NCI-H187 (cell line): ENCODE measurements at places on chromosomes 12 and 14.

GRCh38 chr12:86744547-86745212 is 488.5 kb upstream of the MGAT4C start:
- no peak for DNase-seq

GRCh38 chr14:35403114-35403602 is 1.4 kb downstream of the NFKBIA start:
- DNase-seq = no peak

DNA sequence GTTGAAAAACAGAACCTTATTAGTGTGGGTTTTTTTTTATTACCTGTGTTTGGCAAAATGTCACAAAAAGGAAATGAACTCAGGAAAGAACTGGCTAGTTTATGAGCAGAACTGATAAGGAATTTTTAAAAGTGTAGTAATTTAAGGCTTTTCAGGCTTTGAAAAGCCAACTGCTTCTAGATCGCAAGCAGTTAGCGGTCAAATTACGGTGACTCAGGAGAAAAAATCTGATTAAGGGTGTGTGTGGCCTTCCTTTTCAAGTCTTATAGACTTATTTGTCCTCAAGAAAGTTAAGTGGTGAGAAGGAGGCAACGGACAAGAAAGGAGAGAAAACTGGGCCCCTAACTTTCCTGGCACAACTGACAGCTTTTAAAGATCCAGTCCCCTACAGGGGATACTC is 33.4 kb downstream of the PDZRN4 start:
- DNase-seq = no peak

GRCh38 chr14:85471744-85472143 is 58.2 kb upstream of the FLRT2 start:
- DNase-seq = no peak

GRCh38 chr12:30985814-30986452 is 59.4 kb downstream of the TSPAN11 start:
- DNase-seq = peak; percentile 25

GRCh38 chr14:102209224-102209966 is 69.7 kb downstream of the WDR20 start:
- no peak for DNase-seq

DNA sequence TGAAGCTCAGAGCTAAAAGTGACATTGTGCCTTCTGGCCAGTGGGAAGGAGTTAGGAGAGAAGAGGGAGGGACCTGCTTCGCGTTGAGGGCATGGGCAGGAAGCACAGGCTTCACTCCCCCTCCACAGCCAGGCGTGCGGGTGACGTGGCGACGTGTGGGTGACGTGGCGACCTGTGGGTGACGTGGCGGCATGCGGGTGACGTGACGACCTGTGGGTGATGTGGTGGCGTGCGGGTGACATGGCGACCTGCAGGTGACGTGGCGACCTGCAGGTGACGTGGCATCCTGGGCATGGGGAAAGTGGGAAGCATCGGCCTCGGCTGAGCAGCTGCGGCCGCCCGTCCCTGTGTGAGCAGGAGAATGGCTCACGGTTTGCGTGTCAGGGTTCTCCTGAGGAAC is 8.2 kb upstream of the GALNT9 start:
- DNase-seq = no peak

DNA sequence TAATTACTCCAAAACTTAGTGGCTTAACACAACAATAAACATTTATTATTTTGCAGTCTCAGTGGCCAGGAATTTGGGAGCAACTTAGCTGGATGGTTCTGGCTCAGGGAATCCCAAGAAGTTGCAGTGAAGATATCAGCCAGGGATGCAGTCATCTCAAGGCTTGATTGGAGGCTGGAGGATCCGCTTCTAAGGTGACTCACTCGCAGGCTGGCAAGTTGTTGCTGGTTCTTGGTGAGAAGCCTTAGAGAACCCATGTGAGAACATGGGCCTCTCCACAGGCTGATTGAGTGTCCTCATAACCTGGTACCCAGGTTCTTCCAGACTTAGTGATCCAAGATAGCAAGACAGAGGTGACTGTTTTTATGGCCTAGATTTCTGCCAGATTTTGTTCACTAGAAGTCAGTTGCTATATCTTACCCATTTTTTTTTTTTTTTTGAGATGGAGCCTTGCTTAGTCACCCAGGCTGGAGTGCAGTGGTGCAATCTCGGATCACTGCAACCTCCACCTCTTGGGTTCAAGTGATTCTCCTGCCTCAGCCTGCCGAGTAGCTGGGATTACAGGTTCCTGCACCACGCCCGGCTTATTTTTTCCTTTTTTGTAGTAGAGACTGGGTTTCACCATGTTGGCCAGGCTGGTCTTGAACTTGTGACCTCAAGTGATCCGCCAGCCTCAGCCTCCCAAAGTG is 32.5 kb downstream of the BRMS1L start:
- DNase-seq = no peak

GRCh38 chr12:130879212-130879686 is 7.4 kb downstream of the RAN start:
- no peak for DNase-seq

DNA sequence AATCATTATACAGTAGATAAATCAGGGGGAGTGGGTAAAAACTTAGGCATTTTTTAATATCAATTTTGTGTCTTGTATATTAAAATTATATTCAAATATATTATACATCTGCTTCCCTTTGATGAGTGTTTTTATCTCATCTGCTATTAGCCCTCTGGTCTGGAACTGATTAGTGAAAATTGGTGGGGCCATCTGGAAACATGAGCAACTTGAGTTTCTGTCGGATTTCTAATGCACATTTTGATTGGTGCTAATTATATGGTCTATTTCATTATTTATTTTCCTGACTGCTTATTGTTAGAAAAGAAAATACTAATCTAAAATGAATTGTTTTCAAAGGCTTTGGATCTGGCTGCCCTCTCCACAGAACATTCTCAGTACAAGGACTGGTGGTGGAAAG is 28.2 kb downstream of the TTC8 start:
- no peak for DNase-seq
